ENCODE measurements at places on chromosomes 13 and 19.

- DNase-seq: no peak
Measured at GRCh38 chr19:19261350-19262189, 11.5 kb downstream of the TM6SF2 start.

DNA sequence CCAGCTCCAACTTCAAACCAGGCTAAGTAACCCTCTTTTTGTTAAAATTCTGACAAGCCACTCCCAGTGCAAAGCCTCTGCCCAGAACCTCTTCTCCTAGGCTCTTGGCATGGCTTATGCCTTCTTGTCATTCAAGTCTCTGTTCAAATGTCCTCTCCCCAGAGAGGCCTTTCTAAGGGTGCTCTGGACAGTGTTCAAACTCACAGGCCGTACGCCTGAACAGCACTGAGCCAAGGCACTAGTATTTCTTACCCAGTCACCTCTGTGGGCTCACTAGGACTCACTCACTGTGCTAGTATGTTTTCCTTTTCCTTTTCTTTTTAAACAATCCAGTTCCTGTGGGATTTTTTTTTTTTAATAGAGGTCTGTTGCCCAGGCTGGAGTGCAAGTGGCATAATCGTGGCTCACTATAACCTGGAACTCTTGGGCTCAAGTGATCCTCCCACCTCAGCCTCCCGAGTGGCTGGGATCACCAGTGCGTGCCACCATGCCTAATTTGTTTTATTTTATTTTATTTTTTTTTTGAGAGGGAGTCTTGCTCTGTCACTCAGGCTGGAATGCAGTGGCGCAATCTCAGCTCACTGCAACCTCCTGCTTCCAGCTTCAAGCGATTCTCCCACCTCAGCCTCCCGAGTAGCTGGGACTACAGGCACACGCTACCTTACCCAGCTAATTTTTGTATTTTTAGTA lies 2.3 kb upstream of the ASF1B start:
- DNase-seq: no peak

DNA sequence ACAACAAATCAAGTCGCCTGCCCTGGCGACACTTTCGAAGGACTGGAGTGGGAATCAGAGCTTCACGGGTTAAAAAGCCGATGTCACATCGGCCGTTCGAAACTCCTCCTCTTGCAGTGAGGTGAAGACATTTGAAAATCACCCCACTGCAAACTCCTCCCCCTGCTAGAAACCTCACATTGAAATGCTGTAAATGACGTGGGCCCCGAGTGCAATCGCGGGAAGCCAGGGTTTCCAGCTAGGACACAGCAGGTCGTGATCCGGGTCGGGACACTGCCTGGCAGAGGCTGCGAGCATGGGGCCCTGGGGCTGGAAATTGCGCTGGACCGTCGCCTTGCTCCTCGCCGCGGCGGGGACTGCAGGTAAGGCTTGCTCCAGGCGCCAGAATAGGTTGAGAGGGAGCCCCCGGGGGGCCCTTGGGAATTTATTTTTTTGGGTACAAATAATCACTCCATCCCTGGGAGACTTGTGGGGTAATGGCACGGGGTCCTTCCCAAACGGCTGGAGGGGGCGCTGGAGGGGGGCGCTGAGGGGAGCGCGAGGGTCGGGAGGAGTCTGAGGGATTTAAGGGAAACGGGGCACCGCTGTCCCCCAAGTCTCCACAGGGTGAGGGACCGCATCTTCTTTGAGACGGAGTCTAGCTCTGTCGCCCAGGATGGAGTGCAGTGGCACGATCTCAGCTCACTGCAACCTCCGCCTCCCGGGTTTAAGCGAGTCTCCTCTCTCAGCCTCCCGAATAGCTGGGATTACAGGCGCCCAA lies at the start of gene LDLR:
LDLR (plus strand) TSS at position 210 of the 760 bp plus-strand sequence; CDS start at position 296, 86 bp downstream.
- peak; percentile 67 for DNase-seq

DNA sequence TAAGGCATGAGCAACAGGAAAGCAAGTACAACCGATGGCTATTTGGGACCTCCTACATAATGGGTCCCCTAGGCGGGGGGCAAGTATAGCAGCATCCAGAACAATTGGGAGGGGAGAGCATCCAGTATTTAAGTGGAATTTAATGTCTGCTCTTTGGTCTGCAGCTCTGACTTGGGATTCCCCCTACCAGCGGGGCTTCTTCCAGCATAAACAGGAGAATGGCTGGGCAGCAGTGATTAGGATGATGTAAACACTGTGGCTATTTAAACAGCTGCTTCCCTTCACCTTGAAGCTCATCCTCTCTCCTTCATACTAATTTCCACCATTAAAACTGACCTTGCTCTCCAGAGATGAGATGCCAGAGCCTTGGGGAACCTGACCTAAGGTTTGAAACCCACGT lies 73.9 kb upstream of the OXGR1 start:
- no peak for DNase-seq

DNA sequence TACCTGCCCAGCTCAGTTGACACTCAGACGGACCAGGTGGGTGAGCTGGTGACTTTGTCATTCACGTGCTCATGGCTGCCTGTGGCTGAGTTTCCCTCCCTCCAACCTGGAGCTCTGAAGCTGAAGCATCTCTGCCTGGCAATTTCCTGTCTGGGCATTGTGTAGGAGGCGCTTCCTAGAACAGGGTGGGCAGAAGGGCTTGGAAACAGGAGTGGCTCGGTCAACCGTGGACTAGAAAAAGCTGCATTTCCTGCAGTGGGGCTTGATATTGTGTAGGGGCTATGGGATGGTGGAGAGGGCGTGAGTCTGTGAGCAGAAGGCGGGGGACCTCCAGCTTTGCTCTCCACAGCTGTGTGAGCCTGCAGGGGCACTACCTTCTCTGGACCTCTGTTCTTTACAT lies 278.3 kb downstream of the TEX29 start:
- no peak for DNase-seq

- DNase-seq: no peak
Measured at GRCh38 chr13:75165543-75166230, 316.3 kb downstream of the TBC1D4 start.

- DNase-seq: no peak
Measured at GRCh38 chr13:78594456-78594975, 8.8 kb downstream of the POU4F1 start.

DNA sequence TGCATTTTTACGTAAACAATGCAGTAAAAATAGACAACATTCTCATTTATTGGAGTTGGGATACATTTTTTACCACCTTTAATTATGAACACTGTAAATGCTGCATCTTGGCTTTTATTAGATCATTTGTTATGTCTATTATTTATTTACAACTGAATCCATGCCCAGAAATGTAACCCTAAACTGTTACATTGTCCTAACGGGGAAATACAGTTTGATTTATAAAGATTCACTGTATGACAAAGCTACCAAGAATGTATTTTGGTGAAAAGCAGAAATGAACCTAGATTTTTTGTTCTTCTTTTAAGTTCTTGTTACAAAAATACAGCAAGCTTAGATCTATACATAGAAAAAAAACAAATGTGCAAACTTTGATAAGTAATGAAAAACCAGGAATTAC lies 1.1 kb downstream of the METTL21C start:
- no peak for DNase-seq

DNA sequence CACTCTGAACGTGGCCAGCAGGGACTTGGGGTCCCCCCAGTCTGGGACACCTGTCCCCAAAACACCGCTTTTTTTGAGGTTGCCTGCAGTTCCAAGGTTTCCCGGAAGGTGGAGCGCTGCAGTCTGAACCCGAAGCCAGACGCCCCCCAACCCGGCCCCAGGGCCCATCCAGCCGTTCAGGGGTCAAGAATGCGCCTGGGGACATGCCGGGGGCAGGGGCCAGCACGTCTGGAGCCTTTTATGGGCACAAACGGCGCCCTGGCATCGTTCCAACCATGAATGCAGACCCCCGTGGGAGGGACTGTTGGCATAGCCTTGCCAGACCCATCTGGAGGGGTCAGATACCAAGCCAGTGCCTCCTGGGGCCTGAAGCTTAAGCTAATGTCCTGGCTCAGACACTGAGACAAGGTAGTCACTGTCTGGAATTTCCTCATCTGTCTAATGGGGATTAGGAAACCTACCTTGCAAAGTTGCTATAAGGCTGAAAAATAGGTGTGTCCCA lies 6.9 kb downstream of the S1PR5 start:
- DNase-seq: peak; percentile 65

DNA sequence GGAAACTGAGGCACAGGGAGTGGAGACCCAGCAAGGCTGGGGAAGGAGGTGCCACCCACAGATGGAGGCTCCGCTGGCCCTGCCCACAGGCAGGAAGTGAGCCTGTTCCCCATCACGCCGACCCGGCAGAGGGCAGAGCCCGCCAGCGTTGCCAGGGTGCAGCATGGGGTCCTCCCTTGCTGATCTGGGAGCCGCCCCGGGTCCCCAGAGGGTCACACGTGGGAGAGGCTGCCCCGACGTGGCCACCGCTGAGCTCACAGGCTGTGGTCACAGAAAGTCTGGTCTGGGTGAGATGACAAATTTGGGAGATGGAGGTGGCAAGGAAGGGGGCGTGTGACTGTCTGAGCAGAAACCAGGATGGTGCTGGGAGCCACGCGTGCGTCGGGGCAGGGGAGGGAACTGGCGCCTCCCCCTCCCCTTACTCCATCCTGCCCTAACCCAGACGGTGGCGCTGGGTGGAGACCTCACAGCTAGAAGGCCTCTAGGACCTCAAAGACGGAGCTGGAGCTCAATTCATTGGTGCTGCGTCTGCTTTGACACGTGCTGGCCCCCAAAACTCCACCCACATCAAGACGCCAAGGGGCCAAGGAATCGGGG lies 7.7 kb downstream of the MEX3D start:
- DNase-seq: no peak

DNA sequence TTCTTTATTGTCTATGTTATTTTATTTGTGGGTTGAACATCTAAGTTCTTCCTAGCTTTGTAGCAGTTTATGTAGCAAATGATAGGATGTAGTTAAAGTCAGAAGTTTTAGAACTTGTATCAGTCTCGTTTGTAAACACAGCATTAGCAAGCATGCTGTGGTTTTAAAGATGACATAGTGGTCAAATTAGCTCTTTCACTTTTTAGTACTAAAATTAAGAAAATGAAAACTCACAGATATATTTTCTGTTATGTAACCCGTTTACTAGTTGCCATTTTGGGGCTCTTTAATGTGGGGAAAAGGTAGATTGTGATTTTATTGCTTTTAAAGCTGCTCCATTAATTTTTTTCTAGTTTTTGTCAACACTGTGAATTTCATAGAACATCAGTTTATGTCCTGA lies 216.5 kb downstream of the PCCA start:
- no peak for DNase-seq

DNA sequence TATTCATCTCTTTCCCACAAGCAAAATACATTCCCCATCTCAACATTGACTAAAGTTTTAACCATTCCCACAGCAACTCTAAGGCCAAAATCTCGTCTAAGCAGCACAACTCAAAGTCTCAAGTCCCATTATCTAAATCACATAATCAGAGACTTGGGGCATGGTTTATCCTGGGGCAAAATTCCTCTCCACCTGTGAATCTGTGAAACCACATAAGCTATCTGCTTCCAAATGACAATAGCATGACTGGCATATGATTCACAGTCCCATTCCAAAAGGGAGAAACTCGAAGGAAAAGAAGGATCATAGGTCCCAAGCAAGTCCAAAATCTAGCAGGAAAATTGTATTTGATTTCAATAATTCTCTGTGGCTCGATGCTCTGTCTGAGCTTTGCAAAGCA lies 73.0 kb downstream of the ANKRD10 start:
- DNase-seq: no peak

GRCh38 chr13:114114006-114114640 lies 18.3 kb downstream of the RASA3 start:
- no peak for DNase-seq

DNA sequence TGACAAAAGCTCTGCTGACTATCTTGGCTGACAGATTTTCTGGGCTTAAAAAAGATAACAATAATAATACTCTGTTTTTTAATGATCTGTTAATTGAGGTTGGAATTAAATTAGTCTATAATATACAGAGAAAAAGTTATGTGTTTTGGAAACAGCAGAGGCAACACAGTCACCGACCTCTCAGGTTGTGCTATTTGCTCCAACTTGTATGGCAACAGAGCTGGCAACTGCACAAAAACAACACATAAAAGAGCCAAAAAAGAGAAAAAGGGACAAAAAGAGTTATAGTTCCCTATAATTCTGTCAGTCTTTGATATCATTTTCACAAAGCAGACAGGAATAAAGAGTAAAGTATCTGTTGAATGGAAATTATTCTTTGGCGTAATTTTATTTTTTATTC lies 102.3 kb upstream of the POSTN start:
- DNase-seq: no peak

DNA sequence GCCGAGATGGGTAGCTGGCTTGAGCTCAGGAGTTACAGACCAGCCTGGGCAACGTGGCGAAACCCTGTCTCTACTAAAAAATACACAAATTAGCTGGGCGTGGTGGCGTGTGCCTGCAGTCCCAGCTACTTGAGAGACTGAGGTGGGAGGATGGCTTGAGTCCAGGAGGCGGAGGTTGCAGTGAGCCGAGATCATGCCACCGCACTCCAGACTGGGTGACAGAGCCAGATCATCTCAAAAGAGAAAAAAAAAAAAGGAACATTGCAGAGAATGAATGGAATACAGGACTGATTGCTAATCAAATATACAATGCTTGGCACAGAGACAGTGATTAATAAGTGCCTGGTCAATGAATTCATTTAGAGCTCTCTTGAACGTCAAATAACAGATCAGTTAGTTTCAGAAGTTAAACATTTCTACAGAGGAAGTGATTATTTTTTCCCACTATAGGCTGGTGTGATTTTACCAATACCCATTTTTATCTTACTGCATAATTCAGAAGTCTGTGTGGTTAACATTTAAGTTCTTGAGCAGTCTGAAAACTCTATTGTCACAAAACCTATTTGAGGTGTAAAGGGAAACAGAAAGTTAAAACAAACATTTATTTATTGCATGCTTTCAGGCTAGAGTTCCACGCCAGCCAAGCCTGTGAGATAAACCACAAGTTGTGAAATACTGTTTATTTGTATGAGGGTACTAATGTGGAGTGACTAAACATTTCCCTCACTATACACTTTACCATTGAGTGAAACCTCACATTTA lies 7.7 kb upstream of the TBC1D4 start:
- DNase-seq: no peak

DNA sequence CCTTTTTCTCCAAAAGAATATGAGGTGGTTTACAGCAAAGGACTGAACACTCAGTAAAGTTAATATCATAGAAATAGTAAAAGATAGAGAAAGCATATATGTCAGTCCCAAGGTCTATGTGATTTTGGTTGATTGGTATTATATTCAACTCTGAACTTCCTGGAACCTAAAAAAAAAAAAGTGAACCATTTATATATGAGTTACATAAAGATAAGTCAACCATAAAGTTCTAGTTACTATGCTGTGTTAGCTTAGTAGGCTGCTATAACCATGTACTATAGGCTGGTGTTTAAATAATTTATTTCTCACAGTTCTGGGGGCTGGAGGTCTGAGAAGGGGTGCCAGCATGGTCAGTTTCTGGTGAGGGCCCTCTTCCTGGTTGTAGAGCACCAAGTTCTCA lies 475.6 kb downstream of the KLF12 start:
- DNase-seq: no peak
